COR-L47 (cell line): ENCODE measurements at places on chromosomes 16 and 17.

DNA sequence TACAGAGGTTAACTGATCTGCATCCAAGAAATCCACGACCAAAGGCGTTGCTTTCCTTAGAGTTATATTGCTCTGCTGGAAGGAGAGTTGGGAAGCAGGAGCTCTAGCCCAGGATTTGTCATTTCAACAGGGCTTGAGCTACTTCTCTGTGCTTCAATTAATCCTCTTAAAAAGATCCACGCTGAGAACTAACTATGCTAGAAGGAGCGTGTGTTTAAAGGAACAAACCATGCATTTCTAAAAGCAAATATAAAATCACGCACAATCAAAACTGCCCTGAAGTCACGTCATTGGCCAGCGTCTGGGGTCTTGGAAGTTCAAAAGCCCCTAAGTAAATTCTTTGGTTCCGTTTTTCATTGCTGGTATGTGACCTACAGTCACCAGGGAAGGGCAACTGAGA lies 1.1 kb downstream of the ARL6IP1 start:
- no peak for DNase-seq

DNA sequence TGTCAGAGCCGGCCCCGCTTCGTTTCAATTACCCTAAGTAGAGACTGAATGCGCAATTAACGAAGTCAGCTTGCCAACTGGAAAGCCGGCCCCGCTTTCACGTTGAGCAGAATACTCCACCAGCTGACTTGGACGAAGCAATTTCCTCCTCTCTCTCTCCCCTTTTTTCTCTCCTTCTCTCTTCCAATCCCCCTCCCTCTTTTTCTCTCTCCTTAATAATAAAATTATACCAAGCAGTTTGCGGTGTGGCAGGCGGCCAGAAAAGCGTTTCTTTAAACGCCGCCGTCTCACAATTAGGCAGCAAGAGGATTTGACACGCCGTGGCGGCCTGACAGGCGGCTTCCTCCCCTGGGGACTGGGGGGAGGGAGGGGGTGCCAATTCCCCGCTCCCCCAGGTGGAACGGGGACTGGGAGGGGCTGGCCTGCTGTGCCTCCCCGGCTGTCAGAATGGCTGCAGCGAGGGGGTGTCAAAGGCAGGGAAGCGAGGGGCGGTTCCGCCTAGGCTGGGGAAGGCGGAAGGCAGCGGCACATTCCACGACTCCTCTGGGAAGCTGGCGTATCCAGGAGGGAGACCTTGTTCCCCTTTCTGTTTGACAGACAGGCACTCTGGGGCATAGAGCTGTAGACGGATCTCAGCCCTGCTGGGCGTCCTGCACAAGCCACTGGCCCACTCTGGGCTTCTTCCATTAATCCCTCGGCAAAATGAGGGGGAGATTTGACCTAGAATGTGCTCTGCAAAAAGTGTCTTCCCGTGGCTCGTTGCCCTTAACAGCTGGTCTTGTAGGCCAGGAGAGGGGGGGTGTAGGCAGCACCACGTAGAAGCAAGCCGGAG lies 52.7 kb downstream of the SREBF1 start:
- DNase-seq = peak; percentile 73

DNA sequence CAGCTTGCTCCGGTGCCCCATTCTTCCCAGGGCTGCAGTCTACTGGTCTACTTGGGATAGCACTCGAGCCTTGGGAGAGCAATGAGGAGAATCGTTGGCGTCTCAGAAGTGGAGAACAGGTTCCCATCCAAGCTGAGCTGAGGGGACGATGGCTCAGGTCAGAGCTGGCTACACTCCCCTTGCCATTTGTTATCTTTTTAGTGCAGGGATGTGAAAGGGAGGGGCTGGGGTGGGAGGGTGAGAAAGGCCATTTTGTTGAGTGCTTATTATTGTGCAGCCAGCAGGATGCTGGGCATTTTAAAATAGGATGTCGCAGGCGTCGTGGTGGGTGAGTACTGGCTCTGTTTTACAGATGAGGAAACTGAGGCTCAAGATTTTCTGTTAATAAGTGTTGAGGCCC lies 410.8 kb downstream of the SNX29 start:
- DNase-seq = no peak

DNA sequence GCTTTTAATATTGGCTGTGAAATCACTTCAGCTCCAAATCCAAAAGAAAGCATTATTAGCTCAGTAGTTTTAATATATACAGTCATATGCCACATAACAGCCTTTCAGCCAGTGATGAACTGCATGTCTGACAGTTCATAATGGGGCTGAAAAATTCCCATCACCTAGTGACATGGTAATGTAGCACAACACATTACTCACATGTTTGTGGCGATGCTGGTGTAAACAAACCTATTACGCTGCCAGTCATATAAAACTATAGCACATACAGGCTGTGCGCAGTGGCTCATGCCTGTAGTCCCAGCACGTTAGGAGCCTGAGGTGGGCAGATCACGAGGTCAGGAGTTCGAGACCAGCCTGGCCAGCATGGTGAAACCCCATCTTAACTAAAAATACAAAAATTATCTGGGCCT lies 92.2 kb downstream of the TUBD1 start:
- no peak for DNase-seq

- no peak for DNase-seq
These were observed 532 bp downstream of the ARRB2 start for GRCh38 chr17:4710693-4711634.

DNA sequence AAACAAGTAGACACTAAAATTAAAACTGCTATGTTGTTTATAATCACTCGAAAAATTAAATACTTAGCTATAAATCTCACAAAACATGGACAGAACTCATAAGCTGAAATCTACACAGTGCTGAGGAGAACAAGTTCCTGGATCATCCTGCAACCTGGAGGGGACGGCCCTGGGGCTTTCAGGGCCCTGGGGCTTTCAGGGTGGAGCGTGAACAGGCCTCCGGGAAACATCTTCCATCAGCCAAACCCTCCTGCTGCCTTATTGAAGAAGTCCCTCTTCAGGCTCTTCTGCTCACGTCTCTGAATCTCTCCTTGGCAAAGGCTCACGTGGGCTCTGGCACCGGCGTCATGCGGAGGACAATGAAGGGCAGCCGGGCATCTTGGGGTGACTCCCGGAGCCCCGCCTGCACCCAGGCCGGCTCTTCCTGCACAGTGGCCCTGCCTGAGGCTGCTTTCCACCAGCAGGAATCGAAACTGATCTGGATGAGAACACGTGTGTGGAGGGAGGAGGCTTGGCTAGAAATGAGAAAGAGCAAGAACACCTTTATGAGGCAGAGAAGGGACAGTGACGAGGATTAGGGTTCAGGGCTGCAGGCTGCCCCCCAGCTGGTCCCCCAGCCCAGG lies 127.3 kb downstream of the CDRT15L2 start:
- no peak for DNase-seq

DNA sequence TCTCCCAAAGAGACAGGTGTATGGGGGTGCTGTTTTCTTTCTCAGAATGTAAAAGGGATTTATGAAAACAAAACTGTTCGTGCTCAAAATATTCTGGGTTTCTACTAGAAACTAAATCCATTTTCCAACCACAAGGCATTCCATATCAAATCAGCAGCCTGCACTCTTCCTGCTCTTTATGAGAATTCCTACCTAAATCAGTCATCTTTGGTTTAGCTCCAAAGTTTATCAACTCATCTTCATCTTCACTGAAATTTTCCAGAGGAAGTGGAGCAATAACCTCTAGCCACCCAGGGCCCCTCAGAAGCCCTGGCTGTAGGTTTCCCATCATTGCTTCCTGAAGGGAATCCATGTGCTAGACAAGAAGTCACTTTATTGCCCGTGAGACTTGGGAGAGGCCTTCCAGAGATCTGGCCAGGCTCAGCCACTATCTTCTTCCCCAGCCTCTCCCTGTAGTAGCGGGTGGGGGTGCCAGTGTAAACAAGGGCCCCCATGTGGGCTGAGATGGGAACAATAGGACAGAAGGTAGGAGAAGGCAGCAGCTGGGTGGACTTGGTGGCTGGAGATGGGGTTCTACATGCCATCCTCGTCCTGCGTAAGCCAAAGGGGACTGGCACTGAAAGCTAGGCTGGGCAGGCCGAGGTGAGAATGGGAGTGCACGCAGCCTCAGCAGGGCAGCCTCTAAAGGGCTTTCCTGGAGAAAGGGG lies 22.0 kb upstream of the ALDH3A1 start:
- DNase-seq = no peak

- peak; percentile 53 for DNase-seq
These were observed 245.6 kb upstream of the RBFOX1 start for GRCh38 chr16:7086822-7087616.

DNA sequence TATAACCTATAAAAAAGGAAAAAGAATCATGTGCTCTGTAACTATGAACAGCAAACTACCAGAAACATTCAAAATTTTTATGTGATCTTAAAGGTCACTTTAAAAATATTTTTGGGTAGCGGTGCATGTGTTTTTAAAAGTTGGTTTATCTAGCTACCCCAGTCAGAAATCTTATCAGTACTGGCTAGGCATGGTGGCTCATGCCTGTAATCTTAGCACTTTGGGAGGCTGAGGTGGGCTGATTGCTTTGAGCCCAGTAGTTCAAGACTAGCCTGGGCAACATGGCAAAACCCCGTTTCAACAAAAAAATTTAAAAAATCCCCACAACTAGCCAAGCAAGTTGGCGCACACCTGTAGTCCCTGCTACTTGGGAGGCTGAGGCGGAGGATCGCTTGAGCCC lies 3.7 kb downstream of the CAPNS2 start:
- DNase-seq = no peak

- no peak for DNase-seq
These were observed 29.9 kb downstream of the DCUN1D3 start for GRCh38 chr16:20870122-20870820.

DNA sequence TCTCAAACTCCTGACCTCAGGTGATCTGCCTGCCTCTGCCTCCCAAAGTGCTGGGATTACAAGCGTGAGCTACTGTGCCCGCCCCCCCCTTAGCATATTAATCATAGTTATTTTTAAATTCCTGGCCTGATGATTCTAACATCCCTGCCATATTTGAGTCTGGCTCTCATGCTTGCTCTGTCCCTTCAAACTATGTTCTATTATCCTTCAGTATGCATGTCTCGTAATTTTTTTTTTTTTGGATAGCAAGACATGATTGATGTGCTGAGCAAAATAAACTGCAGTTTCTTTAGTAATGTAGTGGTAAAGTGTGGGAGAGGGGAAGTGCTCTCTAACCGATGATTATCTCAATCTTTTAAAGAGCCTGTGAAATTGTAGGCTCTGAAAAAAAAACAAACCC lies 34.3 kb upstream of the TMEM92 start:
- DNase-seq = no peak

DNA sequence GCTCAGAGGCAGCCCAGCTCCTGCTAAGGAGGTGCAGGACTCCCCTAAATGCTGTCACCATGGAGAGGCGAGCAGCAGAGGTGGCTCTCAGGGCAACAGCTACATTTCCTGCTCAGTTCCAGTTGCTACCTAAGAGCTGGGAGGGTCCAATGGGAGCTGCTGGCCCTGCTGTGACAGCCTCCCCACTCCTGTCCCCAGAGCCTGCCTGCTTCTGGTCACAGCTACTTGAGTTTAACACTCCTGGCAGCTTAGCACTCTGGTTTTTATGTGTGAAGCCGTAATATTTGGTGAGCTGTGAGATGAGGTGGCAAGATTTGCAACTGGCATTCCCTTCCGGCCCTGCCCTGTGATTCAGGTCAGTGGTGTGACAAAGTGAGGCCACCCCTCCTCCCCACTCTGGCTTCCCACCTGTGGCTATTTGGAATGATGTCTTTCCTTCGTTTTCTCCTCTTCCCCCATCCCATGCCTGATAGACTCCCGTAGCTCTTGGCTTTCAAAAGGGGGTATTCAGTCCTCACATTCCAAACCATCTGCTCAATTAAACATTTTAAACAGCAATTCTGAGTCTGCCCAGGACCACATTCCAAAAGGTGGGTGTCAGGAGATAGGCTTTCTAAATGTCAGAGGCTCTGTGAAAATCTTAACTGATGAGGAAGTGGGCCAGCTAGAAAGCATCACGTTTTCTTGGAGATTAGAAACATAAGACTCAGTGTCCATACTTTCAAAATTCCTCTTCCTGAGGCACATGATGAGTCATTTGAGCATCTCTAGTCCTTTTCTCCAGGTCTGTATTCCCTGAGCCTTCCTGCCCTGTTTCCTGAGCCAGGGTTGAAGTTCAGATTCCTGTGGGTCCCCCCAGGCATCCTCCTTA lies 42.6 kb upstream of the SKAP1 start:
- peak; percentile 54 for DNase-seq

GRCh38 chr17:29292992-29293889 lies 707 bp downstream of the NUFIP2 start:
- peak; percentile 50 for DNase-seq

GRCh38 chr17:17890773-17891759 lies 54.3 kb upstream of the SREBF1 start:
- peak; percentile 22 for DNase-seq

- no peak for DNase-seq
These were observed 32.9 kb upstream of the SRSF1 start for GRCh38 chr17:58039975-58040374.

DNA sequence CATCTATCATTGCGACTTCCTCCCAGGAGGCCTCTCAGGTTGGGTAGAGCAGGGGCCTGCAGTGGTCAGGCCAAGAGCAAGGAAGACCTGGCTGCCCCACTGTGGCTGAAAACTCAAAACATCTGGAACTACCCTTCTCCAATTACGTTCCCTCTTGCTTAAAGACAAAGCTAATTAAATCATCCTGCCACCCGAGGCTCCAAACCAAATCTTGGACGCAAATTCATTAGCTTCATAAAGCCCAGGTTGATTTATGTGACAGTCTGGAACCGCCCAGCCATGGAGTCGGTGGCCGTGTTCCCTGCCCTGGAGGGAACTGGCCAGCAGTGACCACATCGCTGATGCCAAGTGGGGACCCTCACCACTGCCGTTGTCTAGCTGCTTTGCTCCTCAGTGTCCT lies 21.4 kb downstream of the GRIN2C start:
- DNase-seq = no peak

DNA sequence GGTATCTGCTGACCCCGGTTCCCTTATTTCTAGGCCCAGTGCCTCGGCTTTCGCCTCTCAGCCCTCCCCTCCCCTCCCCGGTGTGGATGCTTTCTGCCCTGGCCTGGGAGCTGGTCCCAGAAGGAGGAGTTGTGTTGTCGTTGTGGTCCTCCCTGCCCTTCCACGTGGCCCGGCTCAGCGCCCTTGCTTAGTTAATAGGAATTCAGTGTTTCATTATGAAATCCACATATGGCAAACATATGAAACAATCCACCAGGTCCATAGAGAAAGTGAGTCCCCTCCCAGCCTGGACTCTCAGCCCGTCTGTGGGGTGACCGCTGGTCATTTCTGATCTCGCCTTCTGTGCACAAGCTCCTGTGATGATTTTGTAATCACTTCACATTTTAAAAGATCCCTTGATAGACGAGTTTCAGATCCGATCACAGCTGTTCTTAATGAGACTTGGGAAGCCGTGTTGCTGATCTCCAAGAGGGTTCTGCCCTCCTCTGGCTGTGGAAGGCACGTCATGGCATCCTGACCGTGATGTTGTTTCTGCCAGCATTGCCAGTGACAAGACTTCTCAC lies 112.1 kb downstream of the BANP start:
- no peak for DNase-seq

- DNase-seq = no peak
These were observed 4.4 kb downstream of the CACNA1G start for GRCh38 chr17:50564916-50565315.
